ENCODE measurements at places on chromosomes 12 and 14. TPM values are rescaled to one million over a fixed set of nuclear protein-coding genes. Genes with fewer than 3 reads are reported as not detected.

The CCDC196 gene
- not detected for total RNA-seq

GRCh38 chr14:54660604-54661111, 93.7 kb downstream of the SAMD4A start:
- H3K4me3 ChIP-seq = no peak overlapping the region
- H3K36me3 ChIP-seq = no peaks in the 10 kb centered on the region
- H3K27ac ChIP-seq = no peak overlapping the region
- no peaks in the 10 kb centered on the region for H3K27me3 ChIP-seq

- no peak overlapping the region for H3K4me3 ChIP-seq
- no peaks in the 10 kb centered on the region for H3K27me3 ChIP-seq
- DNase-seq = no peak
- no peak overlapping the region for H3K27ac ChIP-seq
Observed at GRCh38 chr14:68692916-68693771, 99.7 kb downstream of the ZFP36L1 start.

- no peak for DNase-seq
- H3K4me3 ChIP-seq = no peak overlapping the region
- no peak overlapping the region for H3K27ac ChIP-seq
- peaks cover 68% of the 10 kb centered on the region for H3K27me3 ChIP-seq
- H3K36me3 ChIP-seq = no peaks in the 10 kb centered on the region
- H3K4me1 ChIP-seq = peaks cover 18% of the 10 kb centered on the region
Observed at GRCh38 chr14:73236752-73237218, 521 bp upstream of the PAPLN start.

- peak; percentile 92 for DNase-seq
- no peaks in the 10 kb centered on the region for H3K36me3 ChIP-seq
- H3K27me3 ChIP-seq = no peaks in the 10 kb centered on the region
Observed at GRCh38 chr12:4269279-4269991, 4.1 kb upstream of the CCND2 start.

The SOCS4 gene
- 19.5 TPM for total RNA-seq

GRCh38 chr14:45267071-45267470, 14.1 kb upstream of the MIS18BP1 start:
- no peak overlapping the region for H3K4me3 ChIP-seq
- no peaks in the 10 kb centered on the region for H3K4me1 ChIP-seq
- H3K27me3 ChIP-seq = no peaks in the 10 kb centered on the region
- no peaks in the 10 kb centered on the region for H3K36me3 ChIP-seq

The ART4 gene
- not detected for total RNA-seq

DNA sequence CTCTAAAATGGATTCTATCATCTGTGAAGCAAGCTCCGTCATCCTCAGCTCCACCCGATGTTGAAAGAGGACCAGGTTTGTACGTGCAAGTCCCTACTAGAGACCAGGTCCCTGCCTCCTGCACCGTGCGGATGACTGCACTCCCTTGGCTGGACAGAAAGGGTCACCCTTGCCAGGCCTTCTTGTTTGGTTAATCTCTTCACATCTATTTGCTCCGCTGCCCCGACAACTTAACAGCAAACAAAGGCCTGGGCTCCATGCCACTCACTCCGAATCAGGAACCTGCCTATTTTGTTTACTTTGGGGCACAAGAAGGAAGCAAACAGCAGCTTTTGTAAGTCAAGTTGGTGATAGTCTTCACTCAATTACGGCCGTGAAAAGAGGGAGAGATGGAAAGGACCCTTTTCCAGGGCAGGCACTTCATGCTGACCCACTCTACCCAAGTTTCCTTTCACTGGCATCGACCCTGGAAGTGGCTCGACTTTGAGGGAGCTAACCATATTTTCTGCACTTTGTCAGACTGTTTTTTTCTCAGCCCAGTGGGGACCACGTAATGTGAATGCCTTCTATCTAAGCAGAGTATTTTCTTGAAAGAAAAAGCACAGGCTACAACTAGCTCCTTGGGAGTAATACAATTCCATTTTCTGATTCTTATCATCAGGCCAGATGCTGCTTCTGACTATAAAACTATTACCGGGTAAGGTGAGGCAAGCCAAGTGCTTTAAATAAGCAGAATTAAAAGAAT, 202.6 kb downstream of the FOXN3 start:
- H3K36me3 ChIP-seq = peaks cover 5% of the 10 kb centered on the region
- H3K27me3 ChIP-seq = no peaks in the 10 kb centered on the region
- no peak overlapping the region for H3K4me3 ChIP-seq
- DNase-seq = no peak
- no peak overlapping the region for H3K27ac ChIP-seq

The RERG gene
- not detected for total RNA-seq

DNA sequence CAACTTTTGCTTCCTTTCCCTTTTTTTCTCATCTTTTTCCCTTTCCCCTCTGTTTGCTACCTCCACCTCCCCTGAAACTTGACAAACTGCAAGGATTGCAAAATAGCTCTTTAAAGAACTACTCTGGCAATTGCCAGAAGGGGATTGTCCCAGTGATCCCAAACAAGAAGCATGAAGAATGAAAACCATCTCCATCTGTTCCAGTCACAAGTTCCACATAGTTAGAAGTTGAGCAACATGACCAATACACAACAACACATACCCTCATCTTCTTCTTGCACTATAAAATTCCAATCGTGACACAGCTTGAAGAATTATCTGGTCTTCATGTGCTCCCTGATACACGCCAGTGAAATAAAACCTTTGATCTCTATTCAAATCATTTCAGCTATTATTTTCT, 93.7 kb upstream of the USP15 start:
- no peaks in the 10 kb centered on the region for H3K36me3 ChIP-seq
- H3K27me3 ChIP-seq = no peaks in the 10 kb centered on the region
- no peak overlapping the region for H3K27ac ChIP-seq
- DNase-seq = no peak

DNA sequence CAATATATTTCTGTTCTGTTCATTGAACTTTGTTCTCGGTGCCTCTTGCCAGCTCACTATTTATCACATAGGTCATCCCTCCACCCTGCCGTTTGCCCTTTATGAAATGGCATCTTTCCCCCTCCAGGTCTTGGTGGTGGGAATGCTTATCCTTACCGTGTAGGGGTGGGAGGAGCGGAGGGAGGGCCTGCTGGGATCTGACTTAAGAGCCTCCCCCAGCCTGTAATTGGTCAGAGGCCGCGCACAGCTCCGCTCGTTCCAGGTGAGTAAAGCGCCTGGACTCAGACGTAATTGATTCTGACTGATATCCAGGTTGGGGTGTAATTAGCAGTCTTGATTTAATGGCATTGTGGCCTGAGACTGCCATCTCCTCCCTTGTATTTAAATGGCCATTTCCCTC, 185.3 kb downstream of the TSPAN9 start:
- no peaks in the 10 kb centered on the region for H3K36me3 ChIP-seq
- no peak for DNase-seq
- H3K27me3 ChIP-seq = no peaks in the 10 kb centered on the region
- H3K4me3 ChIP-seq = no peak overlapping the region

- no peak for DNase-seq
- H3K27me3 ChIP-seq = peaks cover 7% of the 10 kb centered on the region
- H3K36me3 ChIP-seq = no peaks in the 10 kb centered on the region
- H3K27ac ChIP-seq = no peak overlapping the region
- H3K4me1 ChIP-seq = no peaks in the 10 kb centered on the region
- no peak overlapping the region for H3K4me3 ChIP-seq
Observed at GRCh38 chr14:99781853-99782610, 11.2 kb upstream of the EML1 start.

DNA sequence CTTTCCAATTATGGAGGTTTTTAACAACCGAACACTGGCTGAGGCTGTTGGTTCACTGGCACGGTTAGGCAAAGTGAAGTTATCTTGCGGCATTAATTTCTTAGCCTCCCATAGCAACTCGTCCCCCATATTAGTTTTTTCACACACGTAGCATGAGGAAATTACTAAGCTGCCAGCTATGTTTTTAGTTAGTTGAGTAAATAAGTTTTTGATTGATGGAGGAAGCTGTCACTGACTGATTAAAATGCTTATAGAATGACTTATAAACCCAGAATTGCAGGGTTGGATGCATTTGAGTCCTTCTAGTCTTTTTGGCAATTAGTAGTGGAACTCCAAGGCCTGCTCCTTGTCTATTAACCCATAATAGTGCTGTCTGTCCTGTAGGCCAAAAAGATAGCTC, 97.1 kb downstream of the ALG10 start:
- no peaks in the 10 kb centered on the region for H3K4me1 ChIP-seq
- no peak overlapping the region for H3K4me3 ChIP-seq
- H3K36me3 ChIP-seq = no peaks in the 10 kb centered on the region
- no peaks in the 10 kb centered on the region for H3K27me3 ChIP-seq
- H3K27ac ChIP-seq = no peak overlapping the region

The KICS2 gene
- 13.6 TPM for total RNA-seq

DNA sequence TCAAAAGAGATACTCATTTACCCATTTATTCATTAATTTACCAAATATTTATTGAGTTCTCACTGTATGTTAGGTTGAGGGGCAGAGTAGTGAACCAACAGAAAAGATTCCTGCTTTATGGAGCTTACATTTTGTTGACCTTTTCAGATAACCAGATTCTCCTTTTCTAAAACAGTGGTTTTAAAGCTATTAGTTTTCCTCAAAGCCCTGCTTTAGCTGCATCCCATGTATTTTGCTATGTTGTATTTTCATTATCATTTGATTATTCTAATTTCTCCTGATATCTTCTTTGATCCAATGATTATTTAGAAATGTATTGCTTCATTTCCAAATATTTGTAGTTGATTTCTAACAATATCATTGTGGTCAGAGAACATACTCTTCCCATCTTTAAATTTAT, 53.6 kb downstream of the EML1 start:
- H3K4me3 ChIP-seq = no peak overlapping the region
- no peak overlapping the region for H3K27ac ChIP-seq
- no peaks in the 10 kb centered on the region for H3K36me3 ChIP-seq
- peaks cover 5% of the 10 kb centered on the region for H3K27me3 ChIP-seq

GRCh38 chr12:66829660-66830325, 150.9 kb upstream of the GRIP1 start:
- peak overlapping the region; percentile 4 for H3K27ac ChIP-seq
- H3K27me3 ChIP-seq = no peaks in the 10 kb centered on the region
- H3K4me3 ChIP-seq = no peak overlapping the region
- peaks cover 12% of the 10 kb centered on the region for H3K4me1 ChIP-seq
- no peaks in the 10 kb centered on the region for H3K36me3 ChIP-seq

The TMEM253 gene
- total RNA-seq = not detected

- no peaks in the 10 kb centered on the region for H3K27me3 ChIP-seq
- no peaks in the 10 kb centered on the region for H3K4me1 ChIP-seq
- H3K27ac ChIP-seq = no peak overlapping the region
- no peak overlapping the region for H3K4me3 ChIP-seq
Observed at GRCh38 chr12:116306506-116306905, 29.0 kb upstream of the MED13L start.

DNA sequence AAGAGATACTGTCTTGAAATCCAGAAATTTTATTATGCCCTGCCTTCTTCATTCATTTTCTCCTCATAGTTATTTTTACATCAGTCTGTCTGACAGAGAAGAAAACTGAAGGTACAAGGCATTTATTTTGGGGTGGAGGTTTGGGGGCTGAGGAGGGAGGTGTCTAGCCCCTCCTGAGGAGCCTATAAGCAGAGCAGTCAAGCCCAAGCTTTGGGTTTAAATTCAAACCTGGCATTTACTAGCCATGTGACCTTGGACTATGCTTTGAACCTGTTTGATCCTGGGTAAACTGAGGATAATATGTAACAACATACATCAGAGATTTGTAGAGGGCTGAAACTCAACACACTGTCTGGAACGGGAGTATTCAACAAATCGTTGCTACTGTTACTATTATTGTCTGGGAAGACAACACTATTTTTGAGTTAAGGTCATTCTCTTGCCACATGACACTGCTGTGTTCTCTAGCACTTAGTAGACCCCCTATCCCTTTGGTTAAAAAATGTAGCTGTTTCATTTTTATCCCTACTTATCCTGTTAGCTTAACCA, 66.1 kb upstream of the STRN3 start:
- peaks cover 4% of the 10 kb centered on the region for H3K36me3 ChIP-seq
- no peaks in the 10 kb centered on the region for H3K27me3 ChIP-seq
- no peak for DNase-seq
- no peak overlapping the region for H3K4me3 ChIP-seq
- H3K4me1 ChIP-seq = no peaks in the 10 kb centered on the region
- H3K27ac ChIP-seq = no peak overlapping the region

The ASPG gene
- not detected for total RNA-seq

The LRTM2 gene
- not detected for total RNA-seq

DNA sequence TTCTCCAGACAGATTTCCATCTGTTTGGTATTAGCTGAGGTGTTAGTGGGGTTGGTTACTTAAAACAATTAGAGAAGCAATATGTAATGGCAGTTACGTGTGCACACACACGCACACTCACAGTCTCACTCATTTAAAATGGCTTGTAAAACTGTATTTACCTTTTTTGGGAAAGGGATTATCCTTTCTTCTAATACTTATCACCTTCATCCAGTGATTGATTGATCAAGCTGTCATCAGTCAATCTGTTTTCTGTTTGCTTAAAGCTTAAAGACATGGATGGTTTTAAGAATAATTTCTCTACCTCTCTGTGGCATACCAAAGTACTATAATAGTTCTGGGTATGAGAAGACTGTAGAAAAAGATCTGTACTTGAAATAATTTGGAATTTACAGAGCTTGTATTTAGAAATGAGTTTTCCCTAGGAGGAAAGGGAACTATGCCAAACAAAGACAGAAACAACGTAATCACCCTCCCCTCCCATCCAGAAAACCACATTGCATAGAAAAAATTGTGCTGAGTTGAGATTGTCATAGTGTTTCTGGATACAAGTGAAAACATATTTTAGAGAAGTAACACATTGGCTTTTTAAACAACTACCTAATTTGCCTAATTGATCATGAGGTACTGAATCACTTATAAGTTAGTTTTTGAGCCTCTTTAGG, 455.8 kb downstream of the PCNX1 start:
- no peaks in the 10 kb centered on the region for H3K27me3 ChIP-seq
- H3K4me1 ChIP-seq = no peaks in the 10 kb centered on the region
- no peaks in the 10 kb centered on the region for H3K36me3 ChIP-seq
- no peak overlapping the region for H3K27ac ChIP-seq

GRCh38 chr14:70702161-70702560, 60.4 kb downstream of the TTC9 start:
- H3K4me3 ChIP-seq = no peak overlapping the region
- no peak for DNase-seq
- H3K27me3 ChIP-seq = no peaks in the 10 kb centered on the region
- no peaks in the 10 kb centered on the region for H3K4me1 ChIP-seq
